ENCODE measurements at places on chromosomes 7 and 10.

DNA sequence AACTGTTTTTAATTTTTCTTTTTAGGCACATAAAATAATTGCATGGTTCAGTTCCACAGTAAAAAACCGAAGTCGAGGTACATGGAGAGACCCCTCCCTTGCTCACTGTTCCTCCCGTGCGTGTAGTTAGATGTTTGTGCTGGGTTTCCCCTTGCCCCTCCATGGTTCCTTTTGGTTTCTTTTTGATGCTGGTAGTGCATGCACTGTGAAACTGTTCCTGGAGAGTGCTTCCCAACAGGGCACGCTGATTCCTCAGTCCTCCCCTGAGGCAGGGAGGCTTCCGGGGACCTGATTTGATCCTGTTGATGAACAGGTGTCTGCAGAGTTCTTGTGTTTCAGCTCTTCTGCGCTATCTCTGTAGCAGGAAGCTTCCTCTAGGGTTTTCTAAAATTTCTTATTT is 69.5 kb downstream of the ADCY1 start:
- no peak for DNase-seq

DNA sequence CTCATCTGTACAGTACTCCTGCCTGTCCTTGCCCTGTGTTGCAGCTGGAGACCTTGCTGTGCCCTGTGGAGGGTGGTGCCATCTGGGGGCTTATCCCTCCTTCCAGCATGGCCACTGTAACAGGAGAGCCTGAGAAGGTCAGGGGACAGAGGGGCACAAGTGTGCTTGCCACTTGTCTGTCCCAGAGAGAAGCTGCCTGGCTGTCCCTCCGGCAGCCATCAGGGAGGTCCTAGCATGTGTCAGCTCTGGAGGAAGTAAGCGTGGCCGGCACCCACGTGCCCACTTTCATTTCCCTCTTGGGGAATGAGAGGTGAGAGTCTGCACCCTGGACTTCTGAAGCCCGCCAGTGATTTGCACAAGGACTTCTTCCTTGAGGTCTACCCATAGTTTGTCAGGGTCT is 97.0 kb upstream of the PPIF start:
- DNase-seq: no peak

GRCh38 chr7:80967071-80967916 is 48.4 kb upstream of the SEMA3C start:
- no peak for DNase-seq

DNA sequence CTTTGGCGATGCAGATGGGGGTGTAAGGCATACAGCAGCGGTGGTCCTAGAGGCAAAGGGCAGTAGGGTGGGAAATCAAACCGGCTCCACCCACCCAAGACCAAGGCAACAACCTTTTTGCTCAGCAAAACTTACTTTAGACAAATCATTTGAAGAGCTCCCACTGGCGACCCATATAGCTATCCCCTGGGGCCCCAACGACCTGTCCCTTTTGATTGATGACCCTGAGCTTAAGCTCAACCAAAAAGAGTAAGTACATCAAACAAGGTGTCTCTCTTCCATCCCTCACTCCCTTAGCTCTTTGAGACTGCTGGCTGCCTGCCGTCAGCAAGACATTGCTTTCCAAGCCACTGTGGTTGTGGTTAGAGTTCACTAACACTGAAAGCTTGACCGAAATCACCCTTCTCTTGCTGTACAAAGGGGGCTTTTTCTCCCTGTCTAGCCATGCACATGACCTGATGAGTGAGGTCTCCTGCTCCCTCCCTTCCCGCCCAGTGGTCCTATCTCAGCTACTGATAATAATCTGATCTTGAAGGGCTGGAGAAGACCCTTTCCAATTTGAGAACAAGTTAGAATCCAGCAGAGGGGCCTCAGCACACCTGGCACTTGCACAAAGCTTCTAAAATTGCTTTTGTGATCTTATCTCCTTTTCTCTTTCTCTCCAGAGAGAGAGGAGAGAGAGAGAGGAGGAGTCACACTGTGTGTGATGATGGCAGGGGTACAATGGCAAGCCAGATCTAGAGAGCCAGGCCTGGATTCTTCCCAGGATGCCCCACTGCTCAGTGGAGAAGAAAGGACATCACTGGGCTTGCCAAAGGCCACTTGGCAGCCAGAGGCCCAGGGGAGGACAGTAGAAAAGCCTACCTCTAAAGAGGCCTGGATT is 42.2 kb downstream of the XPNPEP1 start:
- DNase-seq: no peak

GRCh38 chr7:2775785-2776184 is 68.3 kb downstream of the GNA12 start:
- no peak for DNase-seq

DNA sequence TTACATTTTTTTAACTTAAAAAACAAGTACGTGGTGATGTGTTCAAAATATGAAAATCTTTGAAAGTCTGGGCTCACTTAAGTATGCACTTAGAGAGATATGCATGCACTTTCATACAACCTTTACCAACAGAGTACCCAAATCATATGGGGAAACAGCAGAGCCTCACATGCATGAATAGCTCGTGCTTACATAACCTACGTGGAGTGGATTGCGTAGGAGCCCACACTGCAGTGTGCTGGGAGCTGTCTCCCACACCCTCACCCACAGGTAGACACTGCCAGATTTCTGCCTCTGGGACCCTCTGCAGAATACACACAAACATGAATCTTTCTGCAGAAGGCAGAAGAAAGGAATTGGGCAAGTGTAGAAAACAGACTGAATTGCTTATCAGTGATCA is 581 bp downstream of the CLCN1 start:
- DNase-seq: no peak

DNA sequence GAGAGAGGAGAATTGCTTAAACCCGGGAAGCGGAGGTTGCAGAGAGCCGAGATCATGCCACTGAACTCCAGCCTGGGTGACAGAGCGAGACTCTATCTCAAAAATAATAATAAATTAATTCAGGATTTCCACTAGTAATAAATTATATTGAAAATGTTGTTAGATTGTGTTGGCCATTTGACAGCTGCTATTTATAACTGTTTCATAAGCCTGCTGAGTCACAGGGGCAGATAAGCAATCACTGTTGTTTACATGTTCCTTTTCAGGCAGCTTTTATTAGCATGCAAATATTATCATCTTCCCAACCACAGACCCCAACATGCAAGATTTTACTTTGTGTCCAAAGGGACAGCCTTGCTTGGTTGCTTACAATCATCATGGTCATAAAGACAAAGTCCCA is 49.5 kb upstream of the ZNF138 start:
- no peak for DNase-seq

All from GM03348 (cell line).